ENCODE measurements at places on chromosomes 11 and 22.

DNA sequence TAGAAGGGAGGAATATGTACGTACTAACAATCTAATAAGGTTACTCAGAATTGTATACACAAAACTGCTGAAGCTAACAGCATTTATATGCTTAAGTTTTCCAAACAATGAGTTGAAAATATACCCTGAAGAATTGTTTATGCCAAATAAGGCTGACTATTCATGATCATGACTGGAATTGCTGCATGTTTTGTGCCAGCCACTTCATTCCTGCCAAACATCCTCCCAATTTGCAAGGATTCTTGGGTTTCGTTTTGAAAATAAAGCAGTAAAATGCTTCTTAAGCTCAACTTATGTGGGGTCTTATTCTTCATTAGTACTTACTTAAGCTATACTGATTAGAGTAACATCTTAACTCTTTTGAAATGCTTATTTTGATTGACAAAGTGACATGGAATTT is 149.0 kb downstream of the SPON1 start:
- DNase-seq = no peak

DNA sequence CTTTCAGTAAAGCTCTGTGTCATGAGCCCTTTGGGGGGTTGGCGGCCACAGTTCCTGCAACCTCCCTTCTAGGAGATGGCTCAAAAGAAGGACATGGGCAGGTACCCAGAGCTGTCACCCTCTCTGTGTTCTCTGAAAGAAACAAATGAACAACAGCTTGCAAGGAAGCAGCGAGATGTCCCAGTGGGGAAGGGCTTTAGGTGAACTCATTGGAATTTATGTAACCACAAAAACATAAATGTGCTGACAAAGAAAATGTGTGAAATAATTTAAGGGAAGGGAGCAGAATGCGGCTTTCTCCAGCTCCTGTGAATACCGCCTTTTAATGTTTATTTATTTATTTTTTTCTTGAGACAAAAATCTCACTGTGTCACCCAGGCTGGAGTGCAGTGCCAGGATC is 3.3 kb downstream of the PARVG start:
- DNase-seq = no peak

GRCh38 chr11:36074941-36075431 is 131.1 kb downstream of the LDLRAD3 start:
- no peak for DNase-seq

DNA sequence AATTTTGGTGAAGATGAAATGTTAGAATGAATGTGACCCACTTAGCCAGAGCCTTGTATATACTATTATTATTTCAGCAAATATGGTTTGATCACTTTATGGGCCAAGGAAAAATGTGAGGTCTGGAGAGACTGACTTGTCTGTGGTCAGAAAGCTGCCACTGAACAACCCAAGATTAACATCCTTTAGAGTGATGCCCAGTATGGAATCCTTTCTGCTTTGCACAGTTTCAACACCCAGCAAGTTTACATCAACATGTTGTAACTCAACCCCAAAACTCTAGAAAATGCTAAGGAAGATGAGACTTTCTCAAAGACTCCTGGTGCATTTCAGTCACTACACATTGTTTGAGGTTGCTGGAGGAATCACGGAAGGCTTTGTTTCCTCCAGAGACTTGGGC is 107.7 kb downstream of the SNX19 start:
- DNase-seq = no peak

GRCh38 chr22:41619979-41620588 is 759 bp downstream of the DESI1 start:
- DNase-seq = peak; percentile 40

DNA sequence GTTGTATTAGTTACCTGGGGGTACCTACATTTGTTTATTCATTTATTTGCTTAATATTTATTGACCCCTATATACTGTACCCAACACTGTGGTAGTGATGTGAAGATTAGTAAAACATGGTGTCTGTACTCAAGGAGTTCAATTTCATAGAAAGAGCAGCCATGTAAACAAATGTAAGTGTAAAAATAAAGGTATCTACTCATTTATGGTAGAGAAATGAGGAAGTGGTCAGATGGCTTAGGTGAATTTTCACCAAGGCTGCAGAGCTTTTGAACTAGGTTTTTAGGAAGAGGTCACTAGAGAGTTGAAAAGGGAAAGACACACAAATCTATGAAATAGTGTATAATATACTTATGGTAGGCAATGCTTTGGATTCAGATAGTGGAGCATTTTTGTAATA is 11.1 kb downstream of the CTR9 start:
- DNase-seq = no peak

GRCh38 chr11:107699371-107700285 is 12.2 kb downstream of the SLN start:
- no peak for DNase-seq

DNA sequence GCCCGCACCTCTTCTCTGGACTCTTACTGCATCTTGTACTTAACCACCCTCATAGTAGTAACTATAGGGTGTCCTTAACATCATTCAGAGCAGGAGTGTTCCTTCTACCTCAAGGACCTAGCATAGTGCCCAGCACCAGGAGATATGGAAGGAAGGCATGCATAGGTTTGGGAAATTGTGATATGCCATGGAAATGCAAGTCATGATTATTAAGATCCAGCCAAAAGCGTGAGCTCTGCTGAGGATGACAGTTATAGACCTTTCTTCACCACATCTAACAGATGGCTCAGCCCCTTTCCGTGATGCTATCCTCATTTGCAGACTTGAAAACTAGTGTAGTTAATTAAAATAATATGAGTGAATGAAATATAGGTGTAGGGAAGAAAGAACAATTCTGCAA is 746.1 kb downstream of the NTM start:
- no peak for DNase-seq

- DNase-seq = no peak
Observed at GRCh38 chr11:45928535-45929215, 6.2 kb downstream of the LARGE2 start.

GRCh38 chr22:41003066-41003465 is 51.9 kb downstream of the RBX1 start:
- no peak for DNase-seq

- DNase-seq = no peak
Observed at GRCh38 chr11:96326959-96327358, 16.0 kb downstream of the MAML2 start.

- no peak for DNase-seq
Observed at GRCh38 chr11:117457835-117458234, 130.2 kb downstream of the CEP164 start.

- DNase-seq = no peak
Observed at GRCh38 chr11:58391879-58392278, 14.8 kb downstream of the OR5B3 start.

GRCh38 chr11:16587670-16588069 is 150.8 kb upstream of the C11orf58 start:
- no peak for DNase-seq

DNA sequence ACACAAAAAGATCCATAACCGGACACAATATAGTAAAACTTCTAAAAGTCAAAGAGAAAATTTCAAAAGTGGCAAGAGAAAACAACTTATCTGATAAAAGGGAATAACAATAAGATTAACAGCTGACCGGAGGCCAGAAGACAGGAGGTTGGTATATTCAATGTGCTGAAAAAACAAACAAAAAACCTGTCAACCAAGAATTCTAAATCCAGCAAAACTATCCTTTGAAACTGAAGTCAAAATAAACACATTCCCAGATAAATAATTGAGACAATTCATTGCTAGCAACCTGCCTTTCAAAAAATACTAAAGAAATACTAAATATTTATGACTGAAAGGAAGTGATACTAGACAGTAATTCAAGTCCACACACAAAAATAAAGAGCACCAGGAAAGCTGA is 101.3 kb downstream of the RELT start:
- DNase-seq = no peak

- peak; percentile 66 for DNase-seq
Observed at GRCh38 chr22:38298312-38299005, 18.8 kb downstream of the CSNK1E start.

GRCh38 chr11:100719362-100719761 is 32.3 kb downstream of the ARHGAP42 start:
- DNase-seq = no peak

DNA sequence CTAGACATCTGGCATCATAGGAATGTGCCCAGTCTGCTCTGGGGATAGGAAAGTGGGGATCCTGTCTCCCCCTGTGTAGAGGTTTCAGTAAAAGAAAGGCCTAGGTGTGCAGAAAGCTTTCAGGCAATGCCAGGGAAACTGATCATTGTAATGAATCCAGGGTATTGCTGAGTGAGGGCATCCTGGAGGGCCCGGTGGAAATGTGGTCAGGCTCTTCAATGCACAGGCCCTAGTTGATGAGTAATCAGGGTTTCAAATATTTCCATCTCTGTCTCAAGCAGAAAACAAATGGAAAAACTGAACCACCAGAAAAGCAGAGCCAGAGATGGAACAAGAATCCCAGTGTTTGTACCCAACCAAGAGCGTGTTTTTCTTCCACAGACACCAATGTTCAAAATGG is 2.0 kb downstream of the CD3E start:
- DNase-seq = peak; percentile 52

GRCh38 chr11:94032066-94032465 is 10.9 kb downstream of the HEPHL1 start:
- DNase-seq = no peak

DNA sequence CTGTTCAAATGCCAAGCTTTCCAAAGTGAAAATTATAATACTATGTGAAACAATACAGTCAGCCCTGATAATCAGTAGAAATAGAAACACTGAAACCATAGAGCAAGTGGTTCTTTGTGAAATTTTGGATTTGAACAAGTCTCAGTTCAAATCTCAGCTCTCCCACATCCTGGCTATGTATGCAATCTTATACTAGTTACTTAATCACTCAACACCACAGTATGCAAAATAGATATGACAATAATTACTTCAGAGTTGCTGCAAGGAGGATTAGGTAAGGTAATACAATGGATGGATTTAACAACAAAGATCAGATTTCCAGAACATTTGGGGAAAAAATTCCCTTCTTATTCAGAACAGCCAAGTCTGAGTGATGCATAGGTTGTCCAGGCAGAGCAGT is 851.8 kb upstream of the CCDC90B start:
- no peak for DNase-seq

DNA sequence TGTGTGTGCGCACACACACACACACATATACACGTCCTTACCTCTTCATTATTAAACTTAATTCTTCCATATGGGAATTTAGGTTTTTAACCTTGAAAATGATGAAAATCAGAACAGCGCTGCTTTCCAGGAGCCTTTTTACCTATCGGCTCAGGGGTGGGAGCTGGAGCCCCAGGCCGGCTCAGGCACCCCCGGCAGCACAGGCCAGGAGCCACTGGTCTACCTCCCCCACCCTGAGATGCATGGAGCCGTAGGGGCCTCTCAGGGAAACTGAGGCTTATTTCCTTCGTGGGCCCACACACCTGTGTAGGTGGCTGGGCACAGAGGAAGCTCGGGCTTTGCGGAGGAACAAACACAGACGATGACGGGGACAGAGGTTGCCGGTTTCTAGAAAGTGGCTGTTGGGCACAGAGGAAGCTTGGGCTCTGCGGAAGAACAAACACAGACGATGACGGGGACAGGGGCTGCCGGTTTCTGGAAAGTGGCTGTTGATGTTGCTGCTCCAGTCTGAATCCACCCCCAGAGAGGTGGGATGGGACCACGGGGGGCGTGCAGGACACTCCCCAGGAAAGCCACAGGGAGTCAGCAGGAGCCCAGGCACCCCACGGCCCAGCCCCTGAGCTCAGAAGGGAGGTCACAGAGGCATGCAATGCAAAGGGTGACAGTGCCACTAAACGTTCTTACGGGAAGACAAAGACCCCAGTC is 149.4 kb downstream of the BRD1 start:
- DNase-seq = peak; percentile 43

DNA sequence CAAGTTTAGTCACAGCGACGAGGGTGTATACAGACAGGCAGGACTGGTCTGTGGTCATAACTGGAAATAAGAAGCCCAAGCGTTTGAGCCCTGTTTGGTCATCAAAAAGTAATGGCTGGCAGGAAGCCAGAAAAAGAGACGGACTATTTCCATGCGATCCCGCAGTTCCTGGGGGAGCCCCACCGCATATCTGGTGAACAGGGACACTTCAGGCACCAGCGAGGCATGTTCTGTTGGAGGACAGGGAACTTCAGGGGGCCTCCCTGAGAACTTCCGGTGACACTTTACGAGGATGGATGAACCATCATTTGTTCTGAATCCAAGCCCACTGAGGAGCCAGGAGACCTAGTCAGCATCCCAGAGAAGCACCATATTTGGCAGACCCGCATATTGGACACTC is 29.7 kb upstream of the TRIM29 start:
- no peak for DNase-seq

GRCh38 chr11:68955607-68955958 is 25.2 kb downstream of the MRGPRD start:
- DNase-seq = no peak

- no peak for DNase-seq
Observed at GRCh38 chr11:12927886-12928285, 81.2 kb upstream of the RASSF10 start.

- DNase-seq = no peak
Observed at GRCh38 chr11:75717608-75718418, at the start of gene MOGAT2. Gene MOGAT2 (plus strand): TSS chr11:75717838. CDS start chr11:75717889, 51 bp downstream.

DNA sequence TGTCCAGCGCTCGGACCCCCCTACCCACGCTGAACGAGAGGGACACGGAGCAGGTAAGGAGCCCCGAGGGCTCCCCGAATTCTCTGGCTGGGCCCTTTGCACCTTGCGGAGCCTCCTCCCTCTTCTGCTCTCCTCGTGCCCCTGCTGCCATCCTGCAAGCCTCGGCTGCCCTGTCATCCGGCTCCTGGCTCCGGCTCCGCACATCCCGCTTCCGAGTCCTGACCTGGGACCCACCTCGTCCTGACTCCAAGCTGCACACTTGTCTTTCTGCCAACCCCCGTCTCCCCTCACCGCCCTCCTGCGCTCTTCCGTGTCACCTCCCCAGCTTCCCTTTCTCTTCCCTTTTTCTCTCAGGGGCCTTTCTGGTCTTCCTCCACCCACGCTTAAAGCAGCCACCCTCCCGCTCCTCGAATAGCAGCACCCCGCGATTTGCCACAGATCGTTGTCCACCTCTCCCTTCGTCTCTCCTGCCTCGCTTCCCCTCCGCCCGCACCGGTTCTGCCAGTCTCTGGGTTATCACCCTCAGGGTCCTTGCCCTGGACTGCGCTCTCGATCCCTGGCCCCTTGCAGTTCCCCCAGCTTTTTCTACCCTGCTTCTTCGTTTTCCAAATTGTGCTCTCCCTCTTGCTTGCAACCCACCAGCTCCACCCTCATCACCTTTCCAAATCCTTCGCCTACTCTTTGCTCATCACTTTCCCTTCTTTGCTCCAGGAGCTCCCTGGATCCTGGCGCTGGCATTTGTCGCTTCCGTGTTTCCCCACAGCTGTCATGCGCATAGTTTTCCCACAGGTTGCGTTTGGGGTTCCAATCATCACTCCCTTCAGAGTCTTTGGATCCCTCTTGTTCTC is 822 bp downstream of the MARK2 start:
- peak; percentile 35 for DNase-seq

GRCh38 chr11:65310215-65310614 is 4.5 kb upstream of the CDC42EP2 start:
- no peak for DNase-seq

GRCh38 chr11:1825039-1825740 is 9.6 kb upstream of the SYT8 start:
- DNase-seq = peak; percentile 28

GRCh38 chr11:79564288-79564925 is 123.6 kb upstream of the TENM4 start:
- no peak for DNase-seq

- no peak for DNase-seq
Observed at GRCh38 chr11:7448201-7448600, 37.1 kb upstream of the OLFML1 start.
